ENCODE measurements at places on chromosomes 3 and 15. TPM values are rescaled to one million over a fixed set of nuclear protein-coding genes. Genes with fewer than 3 reads are reported as not detected.
A peak's percentile ranks its signal among the peaks of the same experiment; 100 is the strongest.

DNA sequence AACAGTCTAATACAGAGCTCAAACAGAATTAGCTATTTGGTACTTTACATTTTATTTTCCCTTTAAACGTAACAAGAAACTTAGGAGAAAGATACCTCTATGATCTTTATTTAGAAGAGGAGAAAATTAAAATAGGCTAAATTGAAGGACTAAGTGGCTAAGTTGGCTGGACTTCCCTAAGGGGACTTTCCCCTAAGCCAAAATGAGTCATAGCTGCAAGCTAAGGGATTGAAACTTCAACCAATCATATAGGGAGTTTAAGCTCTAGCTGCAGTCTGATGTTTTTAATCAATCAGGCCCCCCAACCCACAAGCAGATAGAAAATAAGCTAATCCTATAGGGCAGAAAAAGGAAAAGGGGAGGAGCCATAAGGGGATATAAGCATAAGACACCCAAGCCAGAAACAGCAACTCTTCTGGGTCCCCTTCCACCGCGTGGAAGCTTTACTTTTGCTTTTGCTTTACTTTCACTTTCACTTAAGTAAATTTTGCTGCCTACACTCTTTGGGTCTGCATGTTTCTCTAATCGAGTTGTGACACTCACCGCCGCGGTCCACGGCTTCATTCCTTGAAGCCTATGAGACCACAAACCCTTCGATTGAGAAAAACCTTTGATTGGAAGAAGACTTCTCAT is 1108.5 kb upstream of the EPHA6 start:
- DNase-seq, result no peak

DNA sequence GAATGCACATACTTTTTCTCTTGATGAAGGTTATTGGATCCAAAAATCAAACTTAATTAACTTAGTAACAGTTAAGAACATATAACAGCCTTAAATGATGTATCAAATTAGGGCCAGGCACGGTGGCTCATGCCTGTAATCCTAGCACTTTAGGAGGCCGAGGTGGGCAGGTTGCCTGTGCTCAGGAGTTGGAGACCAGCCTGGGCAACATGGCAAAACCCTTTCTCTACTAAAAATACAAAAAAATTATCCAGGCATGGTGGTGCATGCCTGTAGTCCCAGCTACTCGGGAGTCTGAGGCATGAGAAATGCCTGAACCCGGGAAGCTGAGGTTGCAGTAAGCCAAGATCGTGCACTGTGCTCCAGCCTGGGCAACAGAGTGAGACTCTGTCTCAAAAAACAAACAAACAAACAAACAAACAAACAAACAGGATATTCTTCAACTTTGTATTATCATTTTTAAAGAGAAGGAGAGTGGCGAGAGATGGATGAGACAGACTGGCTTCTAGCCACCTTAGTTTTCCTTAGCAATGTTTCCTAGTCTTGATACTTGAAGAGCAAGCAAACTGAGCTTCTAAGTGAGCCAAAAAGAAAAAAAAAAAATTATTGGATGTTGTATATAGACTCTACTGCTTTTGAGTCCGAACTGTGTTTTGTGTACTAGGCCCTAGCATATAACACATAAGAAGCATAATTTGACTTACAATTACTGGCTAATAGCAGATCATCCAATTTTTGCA is 13.8 kb downstream of the SPRED1 start:
- DNase-seq, result no peak

DNA sequence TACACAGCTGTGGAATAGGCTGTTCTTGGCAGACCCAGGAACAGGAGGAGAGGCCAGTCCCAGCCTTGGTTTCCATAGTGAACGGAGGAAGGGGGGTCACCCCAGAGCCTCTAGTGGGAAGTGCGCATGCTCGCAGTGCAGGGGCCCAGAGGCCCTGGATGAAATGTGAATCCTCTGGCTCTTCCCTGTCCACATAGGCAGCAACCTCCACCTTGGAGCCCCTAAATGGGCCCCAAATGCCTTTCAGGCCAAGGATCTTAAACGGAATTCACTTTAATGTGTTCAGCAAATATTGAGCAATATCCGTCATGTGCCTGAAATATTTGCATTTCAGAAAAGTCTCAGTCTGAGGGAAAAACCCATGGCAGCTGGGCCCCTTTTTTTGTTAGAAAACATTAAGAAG is 3.3 kb upstream of the NDN start:
- peak; percentile 70 for DNase-seq

GRCh38 chr15:99477791-99478471 is 87.9 kb upstream of the MEF2A start:
- no peak for DNase-seq

- DNase-seq, result no peak
Measured at GRCh38 chr3:152430223-152431002, 161.7 kb downstream of the MBNL1 start.

The SMCO1 gene
- not detected for total RNA-seq

DNA sequence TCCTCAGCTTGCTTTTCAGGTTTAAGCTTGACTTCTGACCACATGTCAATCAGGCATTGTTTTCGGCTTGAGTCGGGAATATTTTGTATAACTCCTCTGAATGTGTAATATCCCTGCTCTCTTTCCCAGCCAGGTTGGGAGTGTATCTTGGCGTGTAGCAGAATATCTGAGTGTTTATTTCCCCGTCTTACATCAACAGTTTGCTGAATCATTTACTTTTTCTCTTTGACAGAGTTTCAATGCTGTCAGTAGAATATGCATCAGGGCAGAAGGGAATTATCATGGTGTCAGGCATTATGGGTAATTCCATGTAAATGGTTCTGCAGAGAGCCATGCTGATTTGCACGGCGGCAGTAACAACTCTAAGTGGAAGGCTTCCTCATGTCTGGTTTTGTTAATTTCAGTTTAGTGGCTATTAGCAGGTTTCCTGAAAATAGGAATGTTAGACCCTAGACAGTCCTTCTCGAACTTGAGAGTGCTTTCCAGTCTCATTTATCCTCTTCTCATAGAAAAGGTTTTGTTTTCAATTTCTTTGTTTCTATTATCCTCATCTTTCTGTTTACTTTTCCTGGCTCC is 566.3 kb downstream of the AGBL1 start:
- DNase-seq, result no peak

The ZKSCAN7 gene
- total RNA-seq, result 2.1 TPM

- DNase-seq, result no peak
Measured at GRCh38 chr3:97959872-97960271, 12.4 kb downstream of the RIOX2 start.

DNA sequence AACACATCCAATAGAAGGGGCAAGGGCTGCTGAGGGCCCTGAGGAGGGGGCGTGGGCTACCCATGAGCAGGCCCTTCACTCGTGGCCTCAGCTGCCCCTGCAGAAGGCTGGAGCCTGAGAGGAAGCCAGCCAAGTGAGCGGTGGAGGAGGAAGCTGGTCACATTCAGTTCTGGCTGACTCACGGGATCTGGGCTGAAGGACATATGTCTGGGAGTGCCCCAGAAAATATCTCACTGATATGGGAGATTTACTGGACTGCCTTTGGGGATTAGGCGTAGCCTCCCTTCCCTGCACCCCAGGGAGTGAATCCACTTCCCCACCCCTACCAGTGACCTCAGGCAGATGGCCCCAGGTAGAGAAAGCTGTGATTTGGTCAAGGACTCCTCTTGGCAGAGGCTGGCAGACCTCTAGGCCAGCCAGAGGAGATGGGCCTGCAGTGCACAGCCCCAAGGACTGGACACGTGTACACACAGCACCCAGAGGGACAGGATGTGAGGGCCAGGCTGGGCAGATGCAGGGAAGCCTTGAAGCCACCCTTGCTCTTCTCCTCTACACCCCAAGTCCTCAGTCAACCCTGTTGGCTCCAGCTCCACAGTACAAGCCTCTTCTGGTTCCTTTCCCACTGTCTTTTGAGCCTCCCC is 14.2 kb upstream of the ANKDD1A start:
- peak; percentile 83 for DNase-seq

DNA sequence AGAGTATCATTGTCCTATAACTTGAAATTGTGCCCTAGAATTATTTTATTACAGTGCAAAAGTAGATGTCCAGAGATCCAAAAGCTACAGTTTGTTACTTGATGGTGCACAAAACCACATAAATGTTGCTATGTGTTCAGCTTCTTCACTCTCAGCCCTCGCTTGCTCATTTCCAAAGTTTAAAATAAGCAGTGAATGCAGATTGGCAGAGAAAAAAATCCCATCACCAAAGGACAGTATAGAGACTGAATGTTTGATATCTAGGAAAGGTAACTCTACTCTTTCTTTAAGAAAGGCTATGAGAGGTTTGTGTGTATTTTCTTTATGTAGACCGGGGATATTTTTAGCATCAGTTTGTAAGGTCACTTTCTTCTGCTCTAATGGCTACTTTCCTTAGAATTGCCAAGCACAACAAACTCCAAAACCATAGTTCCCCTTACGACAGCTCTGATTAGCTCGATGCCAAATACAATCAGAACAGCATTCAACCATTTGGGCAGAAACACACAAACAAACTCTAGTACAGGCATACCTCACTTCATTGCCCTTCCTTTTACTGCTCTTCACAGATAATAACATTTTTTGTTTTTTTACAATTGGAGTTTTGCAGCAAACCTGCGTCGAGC is 164.1 kb upstream of the CCDC54 start:
- no peak for DNase-seq

The ZNF35 gene
- 17.4 TPM for total RNA-seq

The RASL12 gene
- total RNA-seq, result 1.6 TPM

The KCNMB3 gene
- total RNA-seq, result 0.77 TPM

The ARGFX gene
- total RNA-seq, result not detected

- DNase-seq, result peak; percentile 66
Measured at GRCh38 chr15:78077053-78077870, at the start of gene TBC1D2B. Gene TBC1D2B (minus strand): TSS chr15:78077711. CDS start chr15:78077652, 59 bp downstream.

- DNase-seq, result no peak
Measured at GRCh38 chr3:58691997-58692396, 25.4 kb upstream of the FAM3D start.

DNA sequence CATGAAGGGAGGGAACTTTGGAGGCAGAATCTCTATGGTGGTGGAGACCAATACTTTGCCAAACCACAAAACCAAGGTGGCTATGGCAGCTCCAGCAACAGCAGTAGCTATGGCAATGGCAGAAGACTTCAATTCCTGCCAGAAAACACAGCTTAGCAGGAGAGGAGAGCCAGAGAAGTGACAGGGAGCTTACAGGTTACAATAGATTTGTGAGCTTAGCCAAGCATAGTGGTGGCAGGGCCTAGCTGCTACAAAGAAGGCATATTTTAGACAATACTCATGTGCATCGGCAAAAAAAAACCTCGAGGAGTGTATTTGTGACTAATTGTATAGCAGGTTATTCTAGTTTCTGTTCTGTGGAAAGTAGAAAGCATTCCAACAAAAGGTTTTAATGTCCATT is 6.4 kb upstream of the CSTA start:
- DNase-seq, result no peak

The NPAP1 gene
- 0.03 TPM for total RNA-seq

GRCh38 chr3:72298201-72299152 is 513.5 kb upstream of the PROK2 start:
- DNase-seq, result no peak

DNA sequence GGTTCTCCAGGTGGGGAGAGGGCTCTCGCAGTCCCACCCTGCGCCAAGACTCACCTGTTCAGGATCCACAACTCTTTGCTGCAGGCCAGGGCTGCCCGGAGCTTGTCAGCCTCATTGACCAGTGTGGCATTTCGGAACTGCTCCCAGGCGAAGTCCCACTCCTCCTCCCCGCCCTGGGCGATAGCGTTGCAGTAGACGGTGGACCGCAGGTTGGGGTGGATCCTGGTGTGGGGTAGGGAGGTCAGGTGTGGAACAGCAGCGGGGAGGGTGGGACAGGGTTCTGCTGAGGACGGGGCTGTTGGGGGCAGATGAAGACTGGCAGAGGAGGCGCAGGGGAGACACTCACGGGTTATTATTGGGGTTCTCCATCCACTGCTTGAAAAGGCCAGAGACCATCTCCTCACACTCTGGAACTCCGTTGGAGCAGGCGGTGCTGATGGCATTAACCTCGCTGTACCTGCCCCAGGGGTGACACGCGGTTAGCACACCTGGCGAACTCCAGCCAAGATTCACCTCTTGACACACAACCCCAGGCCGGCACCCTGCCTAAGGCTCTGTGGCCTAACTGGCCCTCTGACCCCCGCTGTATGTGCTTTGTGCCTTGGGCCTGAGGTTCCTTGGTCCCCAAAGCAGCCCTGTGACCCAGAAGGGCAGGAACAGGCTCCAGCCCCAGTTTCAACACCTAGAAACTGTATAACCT is 16.1 kb downstream of the MESP2 start:
- no peak for DNase-seq

- DNase-seq, result no peak
Measured at GRCh38 chr3:190575437-190576185, 61.7 kb downstream of the IL1RAP start.

The ZCWPW2 gene
- not detected for total RNA-seq

GRCh38 chr15:79475306-79475705 is 43.2 kb downstream of the MINAR1 start:
- DNase-seq, result no peak

- DNase-seq, result no peak
Measured at GRCh38 chr3:17339132-17339575, 403.3 kb downstream of the TBC1D5 start.

The KCNMB2 gene
- 0.06 TPM for total RNA-seq

DNA sequence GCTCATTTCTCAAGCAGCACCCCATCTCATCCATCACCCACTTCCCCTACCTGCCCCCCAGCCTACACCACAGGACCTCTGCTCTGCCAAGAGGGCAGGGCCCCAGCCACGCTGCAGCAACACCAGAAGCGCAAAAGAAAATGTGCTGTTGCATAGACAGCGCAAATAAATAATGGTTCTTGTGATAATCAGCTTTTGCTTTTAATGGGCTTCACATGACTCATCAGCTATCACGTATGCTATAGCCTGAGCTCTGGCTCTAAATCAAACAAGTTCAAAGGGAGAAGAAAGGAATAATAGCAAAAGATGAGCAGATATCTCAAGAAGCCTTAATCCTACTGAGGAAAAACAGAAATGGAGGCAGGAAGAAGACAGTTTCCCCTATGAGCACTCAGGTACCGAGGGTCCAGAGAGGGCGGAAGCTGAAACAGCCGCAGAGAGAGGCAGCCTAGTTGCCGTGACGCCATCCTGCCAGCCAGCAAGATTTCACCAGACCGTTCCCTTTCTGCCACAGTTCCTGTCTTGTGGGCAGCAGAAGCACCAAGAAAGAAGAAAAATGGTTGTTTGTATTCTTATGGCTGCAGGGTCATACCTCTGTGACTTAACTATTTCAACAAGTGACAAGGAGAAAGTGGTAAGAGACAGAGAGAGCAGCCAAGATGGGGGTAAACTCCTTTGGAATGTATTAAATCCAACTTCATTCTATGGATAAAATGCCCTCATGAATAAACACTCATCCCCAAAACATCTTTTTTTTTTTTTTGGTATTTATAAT is 22.0 kb downstream of the RAB27A start:
- DNase-seq, result peak; percentile 14

GRCh38 chr3:61252836-61253235 is 1.6 kb upstream of the FHIT start:
- no peak for DNase-seq

GRCh38 chr3:156445117-156446090 is 109.5 kb downstream of the SSR3 start:
- DNase-seq, result no peak

GRCh38 chr15:57373251-57373881 is 2.9 kb upstream of the CGNL1 start:
- DNase-seq, result no peak

GRCh38 chr3:43894176-43895049 is 203.7 kb downstream of the ABHD5 start:
- DNase-seq, result peak; percentile 48
